Activated CD4-positive, alpha-beta T cell treated with anti-CD3 and anti-CD28 coated beads for 36 hours (primary cell): ENCODE measurements at places on chromosomes 16 and 17. TPM values are rescaled to one million over a fixed set of nuclear protein-coding genes. Genes with fewer than 3 reads are reported as not detected.

The BCAR1 gene
- total RNA-seq: 1.7 TPM

The TBL3 gene
- 47.4 TPM for total RNA-seq

The LGALS9B gene
- not detected for total RNA-seq

The MSRB1 gene
- total RNA-seq: 17.3 TPM

The WSCD1 gene
- total RNA-seq: 0.16 TPM

The CA4 gene
- total RNA-seq: not detected

The MYH13 gene
- total RNA-seq: not detected

The RPAIN gene
- 57.3 TPM for total RNA-seq

The TMEM132E gene
- not detected for total RNA-seq

DNA sequence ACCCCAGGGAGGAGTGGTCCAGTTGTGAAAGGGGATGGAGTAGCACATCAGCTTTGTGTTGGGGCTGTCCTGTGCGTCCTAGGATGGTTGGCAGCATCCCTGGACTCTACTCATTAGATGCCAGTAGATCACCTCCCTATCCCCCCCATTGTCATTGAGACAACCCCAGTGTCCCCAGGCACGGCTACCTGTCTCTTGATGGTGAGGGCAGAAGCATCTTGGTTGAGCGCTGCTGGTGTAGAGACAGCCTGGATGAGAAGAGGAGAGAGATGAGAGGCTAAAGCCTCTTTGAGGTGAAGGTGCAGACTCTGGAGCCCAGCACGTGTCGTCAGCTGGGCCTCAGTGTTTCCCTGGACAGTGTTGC is 55.4 kb downstream of the TNFRSF13B start:
- peak; percentile 0 for DNase-seq
- H3K27ac ChIP-seq: no peak overlapping the region
- H3K27me3 ChIP-seq: no peaks in the 10 kb centered on the region
- H3K4me1 ChIP-seq: peaks cover 17% of the 10 kb centered on the region

GRCh38 chr16:74305978-74306784 is 9.6 kb downstream of the PSMD7 start:
- DNase-seq: no peak
- H3K36me3 ChIP-seq: peaks cover 53% of the 10 kb centered on the region
- no peak overlapping the region for H3K4me3 ChIP-seq
- H3K27me3 ChIP-seq: no peaks in the 10 kb centered on the region

DNA sequence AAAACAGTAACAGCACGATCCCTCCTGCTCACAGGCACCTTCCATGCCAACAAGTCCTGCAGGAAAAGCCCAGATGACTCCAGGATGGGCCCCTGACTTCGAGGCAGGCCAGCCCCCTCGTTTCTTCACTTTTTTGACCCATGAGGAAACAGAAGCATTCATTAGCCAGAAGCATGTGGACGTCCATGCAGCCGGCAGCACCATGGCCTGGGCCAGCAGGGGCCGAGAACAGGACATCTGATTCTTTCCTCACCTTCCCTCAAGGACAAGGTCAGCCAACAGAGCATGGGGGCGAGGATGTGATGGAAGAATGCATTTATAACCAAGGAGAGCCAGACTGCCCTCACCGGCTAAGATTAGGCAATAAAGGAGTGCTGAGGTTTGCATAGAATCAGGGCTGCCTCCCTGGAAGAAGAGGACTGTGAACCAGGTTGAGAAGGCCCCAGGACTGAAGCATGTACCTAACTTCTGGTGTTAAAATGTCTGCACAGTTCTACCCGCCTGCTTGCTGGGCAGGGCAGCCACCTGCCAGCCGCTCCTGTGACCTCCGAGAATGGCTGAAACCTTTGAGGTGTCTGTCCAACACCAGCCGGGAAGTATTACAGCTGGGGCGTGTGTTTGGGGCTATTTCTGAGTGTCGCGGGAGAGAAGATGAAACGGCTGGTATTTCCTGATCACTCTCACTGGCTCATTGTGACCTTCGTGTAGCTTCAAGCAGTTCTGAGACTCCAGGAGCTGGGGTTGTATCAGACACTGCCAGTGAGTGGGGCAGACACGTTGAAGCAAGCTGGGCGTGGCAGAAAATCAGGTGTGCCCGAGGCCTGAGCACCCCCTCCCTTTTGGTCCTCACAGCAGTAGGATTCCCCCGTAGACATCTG is 94.0 kb upstream of the TNRC6C start:
- H3K4me3 ChIP-seq: no peak overlapping the region
- no peak for DNase-seq
- no peak overlapping the region for H3K27ac ChIP-seq
- H3K4me1 ChIP-seq: peaks cover 6% of the 10 kb centered on the region

DNA sequence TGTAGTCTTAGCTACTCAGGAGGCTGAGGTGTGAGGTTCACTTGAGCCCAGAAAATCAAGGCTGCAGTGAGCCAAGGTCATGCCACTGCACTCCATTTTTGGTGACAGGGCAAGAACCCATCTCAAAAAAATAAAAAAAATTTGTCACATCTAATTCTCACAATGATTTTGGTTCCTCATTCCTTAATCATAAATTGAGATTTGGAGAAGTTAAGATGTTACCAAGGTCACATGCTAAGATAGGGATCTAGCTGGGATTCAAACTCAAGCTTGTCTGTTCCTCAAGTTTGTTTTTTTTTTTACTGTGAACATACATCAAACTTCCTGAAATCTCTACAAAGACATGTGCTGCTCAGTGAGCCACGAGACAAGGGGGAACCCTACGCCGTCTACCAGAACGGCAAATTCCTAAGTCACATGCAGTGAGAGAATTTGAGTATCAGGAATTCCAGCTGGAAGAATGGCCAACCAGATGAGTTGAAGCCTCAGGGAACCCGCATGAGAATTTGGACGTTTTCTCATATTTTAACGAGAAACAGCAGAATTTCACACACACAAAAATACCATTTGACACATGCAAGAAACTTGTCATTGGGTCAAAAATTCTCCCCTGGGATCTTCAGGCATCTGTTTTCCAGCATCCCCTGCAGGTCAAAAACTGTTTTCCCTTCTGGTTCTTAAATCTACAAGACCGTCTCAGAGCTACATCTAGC is 414.1 kb upstream of the GOT2 start:
- no peak overlapping the region for H3K4me3 ChIP-seq
- H3K4me1 ChIP-seq: no peaks in the 10 kb centered on the region
- H3K27ac ChIP-seq: no peak overlapping the region
- no peaks in the 10 kb centered on the region for H3K27me3 ChIP-seq
- DNase-seq: no peak
- H3K36me3 ChIP-seq: no peaks in the 10 kb centered on the region

DNA sequence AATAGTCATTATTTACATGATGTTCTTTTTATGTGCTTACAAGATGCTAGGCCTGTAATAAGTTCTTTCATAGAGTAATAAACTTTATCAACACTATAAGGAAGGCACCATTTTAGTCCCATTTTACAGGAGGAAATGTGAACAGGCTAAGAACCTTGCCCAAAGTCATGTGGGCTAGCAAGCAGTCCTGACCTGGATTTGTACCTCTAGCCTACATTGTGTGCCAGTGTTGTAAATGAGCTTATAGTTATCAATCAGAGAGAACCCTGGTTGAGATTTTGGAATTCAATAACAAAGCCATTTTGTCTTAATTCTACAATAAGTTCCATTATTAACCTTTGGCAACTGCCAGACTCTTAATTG is 6.7 kb upstream of the TBKBP1 start:
- H3K36me3 ChIP-seq: peaks cover 42% of the 10 kb centered on the region
- no peak for DNase-seq
- H3K4me3 ChIP-seq: no peak overlapping the region
- peak overlapping the region; percentile 30 for H3K27ac ChIP-seq

GRCh38 chr17:82201498-82201910 is 11.1 kb downstream of the CCDC57 start:
- peaks cover 18% of the 10 kb centered on the region for H3K36me3 ChIP-seq
- peaks cover 66% of the 10 kb centered on the region for H3K4me1 ChIP-seq
- peak; percentile 41 for DNase-seq
- H3K27ac ChIP-seq: peak overlapping the region; percentile 17
- H3K27me3 ChIP-seq: no peaks in the 10 kb centered on the region

DNA sequence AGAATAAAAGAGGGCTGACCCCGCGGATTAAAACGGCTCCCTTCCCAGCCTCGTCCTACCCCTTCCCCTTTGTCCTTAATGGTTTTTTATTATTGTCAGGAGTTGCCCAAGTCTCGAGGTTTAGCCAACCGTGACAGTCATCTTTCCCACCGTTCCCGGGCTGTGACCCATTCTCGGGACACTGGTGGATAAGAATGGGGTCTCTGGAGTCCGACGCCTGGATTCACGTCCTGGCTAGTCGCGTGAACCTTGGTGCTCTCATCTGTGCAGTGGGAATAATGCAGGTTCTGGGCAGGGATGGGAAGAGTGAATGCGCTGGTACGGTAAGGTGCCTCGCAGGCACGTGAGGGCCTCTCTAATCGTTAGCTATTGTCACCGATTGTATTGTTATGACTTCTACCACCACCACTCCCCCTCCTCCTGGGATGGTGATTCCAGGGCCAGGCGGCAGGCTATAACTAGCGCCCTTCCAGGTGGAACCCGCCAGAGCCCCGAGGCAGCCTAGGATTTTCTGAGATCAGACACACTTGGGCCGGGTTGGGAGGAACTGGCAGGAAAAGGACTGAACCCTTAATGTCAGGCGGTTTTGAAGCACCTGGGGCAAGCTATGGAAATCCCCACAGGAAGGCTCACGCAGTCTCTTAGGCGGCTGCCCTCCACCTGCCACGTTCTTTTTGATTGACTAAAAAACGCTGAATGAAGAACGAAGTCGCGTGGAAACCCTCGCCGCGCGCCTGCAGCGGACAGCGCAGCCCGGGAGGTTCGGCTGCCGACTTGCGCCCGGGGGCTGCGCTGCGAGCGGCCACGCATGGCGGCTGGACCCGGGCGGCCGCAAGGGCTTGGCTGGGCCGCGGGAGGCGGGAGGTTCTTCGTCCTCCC is 2.7 kb downstream of the HS3ST3B1 start:
- peak overlapping the region; percentile 82 for H3K27ac ChIP-seq
- peaks cover 9% of the 10 kb centered on the region for H3K36me3 ChIP-seq

DNA sequence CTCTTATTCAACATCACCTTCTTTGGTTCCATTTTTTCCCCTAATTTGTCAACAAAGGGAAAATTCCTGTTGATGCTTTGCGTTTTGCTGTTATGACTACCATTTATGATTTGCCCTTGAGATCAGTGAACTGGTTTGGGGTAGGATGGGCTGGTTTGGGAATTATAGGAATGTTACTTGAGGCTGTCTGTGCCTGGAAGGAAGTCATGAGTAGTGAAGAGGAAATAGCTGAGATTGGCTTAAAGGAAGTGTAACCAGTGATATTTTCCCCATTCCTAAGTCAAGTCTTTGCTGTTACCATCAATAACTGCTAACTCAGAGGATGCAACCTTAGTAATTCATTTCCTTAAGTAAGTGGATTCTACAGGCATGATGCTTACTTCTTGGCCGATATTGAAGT is 179.2 kb downstream of the MAP2K6 start:
- H3K4me3 ChIP-seq: no peak overlapping the region
- no peaks in the 10 kb centered on the region for H3K36me3 ChIP-seq
- H3K27me3 ChIP-seq: no peaks in the 10 kb centered on the region
- DNase-seq: no peak
- H3K27ac ChIP-seq: no peak overlapping the region

- DNase-seq: no peak
- H3K4me3 ChIP-seq: no peak overlapping the region
- no peak overlapping the region for H3K27ac ChIP-seq
- no peaks in the 10 kb centered on the region for H3K4me1 ChIP-seq
Observed at GRCh38 chr17:28996554-28997096, 9.2 kb downstream of the SEZ6 start.

GRCh38 chr17:72600934-72601333 is 480.1 kb downstream of the SOX9 start:
- no peaks in the 10 kb centered on the region for H3K4me1 ChIP-seq
- H3K27me3 ChIP-seq: peaks cover 20% of the 10 kb centered on the region
- no peak overlapping the region for H3K4me3 ChIP-seq
- no peak for DNase-seq
- H3K27ac ChIP-seq: no peak overlapping the region

- H3K27me3 ChIP-seq: no peaks in the 10 kb centered on the region
- no peak for DNase-seq
- no peak overlapping the region for H3K27ac ChIP-seq
- H3K4me3 ChIP-seq: no peak overlapping the region
Observed at GRCh38 chr16:85856585-85856984, 42.4 kb upstream of the IRF8 start.

GRCh38 chr17:81867170-81867990 is 3.8 kb downstream of the ARHGDIA start:
- H3K27me3 ChIP-seq: no peaks in the 10 kb centered on the region
- H3K27ac ChIP-seq: peak overlapping the region; percentile 67
- H3K4me3 ChIP-seq: peak overlapping the region; percentile 87
- H3K36me3 ChIP-seq: peaks cover 51% of the 10 kb centered on the region
- DNase-seq: peak; percentile 56

GRCh38 chr17:68981288-68981687 is 26.1 kb upstream of the ABCA8 start:
- H3K4me3 ChIP-seq: no peak overlapping the region
- H3K36me3 ChIP-seq: no peaks in the 10 kb centered on the region
- peaks cover 2% of the 10 kb centered on the region for H3K27me3 ChIP-seq
- H3K4me1 ChIP-seq: no peaks in the 10 kb centered on the region
- no peak for DNase-seq

GRCh38 chr16:84818989-84819643 is 669 bp upstream of the CRISPLD2 start:
- H3K36me3 ChIP-seq: no peaks in the 10 kb centered on the region
- H3K4me3 ChIP-seq: no peak overlapping the region
- H3K27ac ChIP-seq: no peak overlapping the region
- peaks cover 8% of the 10 kb centered on the region for H3K4me1 ChIP-seq

DNA sequence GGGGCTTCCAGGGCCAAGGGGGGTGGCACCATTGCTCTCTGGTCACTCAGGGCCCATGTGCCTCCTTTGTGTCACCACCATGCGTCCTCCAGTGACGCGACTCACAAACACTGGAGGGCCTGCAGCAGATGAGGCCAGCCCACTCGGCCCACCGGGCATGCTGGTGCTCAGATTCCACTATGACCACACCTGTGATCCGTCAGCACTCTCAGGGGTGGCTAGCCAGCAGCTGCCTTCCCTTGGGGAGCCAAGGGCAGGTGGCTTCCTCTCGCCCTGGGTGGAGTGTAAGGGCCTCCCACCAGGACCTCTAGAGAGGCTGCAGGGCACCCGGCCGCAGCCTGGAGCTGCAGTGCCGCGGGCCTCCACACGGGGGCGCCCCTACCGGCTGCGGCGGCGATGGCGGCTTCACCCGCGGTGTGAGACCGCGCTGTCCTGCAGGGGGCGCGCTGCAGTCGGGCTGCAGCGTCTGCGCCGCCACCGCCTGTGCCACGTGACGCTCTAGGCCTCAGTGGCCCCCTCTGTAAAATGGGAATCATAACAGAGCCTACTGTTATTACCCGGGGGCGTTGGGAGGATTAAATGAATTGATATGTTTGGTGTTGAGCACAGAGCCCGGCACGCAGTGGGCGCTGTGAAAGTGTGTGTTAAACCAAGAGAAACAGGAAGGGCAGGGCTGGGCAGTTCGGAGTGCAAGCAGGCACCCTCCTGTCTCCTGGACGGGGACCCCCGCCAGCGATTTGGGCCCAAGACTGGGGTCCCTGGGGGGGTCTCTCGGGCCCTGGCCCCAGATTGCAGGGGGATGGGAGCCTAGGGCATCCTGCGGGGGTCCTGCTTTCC is 192.4 kb upstream of the GSE1 start:
- H3K36me3 ChIP-seq: no peaks in the 10 kb centered on the region
- peaks cover 7% of the 10 kb centered on the region for H3K4me1 ChIP-seq
- H3K4me3 ChIP-seq: no peak overlapping the region
- H3K27ac ChIP-seq: no peak overlapping the region
- no peaks in the 10 kb centered on the region for H3K27me3 ChIP-seq

GRCh38 chr17:14871921-14872320 is 393.2 kb downstream of the PMP22 start:
- H3K27me3 ChIP-seq: peaks cover 10% of the 10 kb centered on the region
- H3K4me3 ChIP-seq: no peak overlapping the region
- no peak for DNase-seq
- no peaks in the 10 kb centered on the region for H3K4me1 ChIP-seq
